ENCODE measurements at places on chromosomes 16 and 17.

DNA sequence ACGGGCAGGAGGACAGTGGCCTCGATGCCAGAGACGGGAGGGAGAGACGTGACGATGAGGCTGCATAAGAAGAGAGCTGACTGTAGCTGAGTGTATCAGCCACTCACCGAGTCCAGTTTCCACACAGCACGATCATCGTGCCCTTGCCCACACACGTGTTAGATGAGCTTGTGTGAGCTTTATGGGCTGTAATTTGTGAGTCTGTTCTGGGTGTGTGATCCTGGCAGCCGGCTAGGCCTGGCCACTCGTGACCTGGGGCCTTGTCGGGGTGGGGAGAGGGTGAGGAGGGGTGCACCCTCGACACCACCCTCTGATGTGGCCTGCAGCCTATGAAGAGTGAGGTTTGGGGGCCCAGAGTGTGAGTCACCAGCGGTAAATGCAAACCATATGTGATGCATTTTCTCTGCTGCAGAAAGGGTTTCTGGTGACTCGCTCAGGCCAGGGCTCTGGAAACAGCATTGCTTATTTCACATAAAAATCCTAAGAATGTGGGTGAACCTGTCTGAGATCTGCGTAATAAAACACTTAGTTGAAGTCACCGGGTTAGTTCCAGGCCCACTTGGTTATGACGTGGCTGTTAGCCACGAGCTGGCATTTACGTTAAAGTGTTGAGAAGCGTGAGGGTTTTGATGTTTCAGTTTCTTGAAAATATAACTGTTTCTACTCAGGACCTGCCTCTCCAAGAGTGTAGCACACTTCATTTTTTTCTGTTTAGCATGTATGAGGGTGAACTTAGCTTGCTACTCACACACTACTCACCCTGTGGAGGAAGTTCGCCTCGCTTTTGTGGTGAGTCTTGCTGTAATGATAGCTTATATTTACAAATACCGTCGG is 4.2 kb downstream of the METRNL start:
- no peak overlapping the region for H3K4me3 ChIP-seq
- peaks cover 37% of the 10 kb centered on the region for H3K4me1 ChIP-seq
- peaks cover 57% of the 10 kb centered on the region for H3K36me3 ChIP-seq
- peak overlapping the region; percentile 62 for H3K27ac ChIP-seq

DNA sequence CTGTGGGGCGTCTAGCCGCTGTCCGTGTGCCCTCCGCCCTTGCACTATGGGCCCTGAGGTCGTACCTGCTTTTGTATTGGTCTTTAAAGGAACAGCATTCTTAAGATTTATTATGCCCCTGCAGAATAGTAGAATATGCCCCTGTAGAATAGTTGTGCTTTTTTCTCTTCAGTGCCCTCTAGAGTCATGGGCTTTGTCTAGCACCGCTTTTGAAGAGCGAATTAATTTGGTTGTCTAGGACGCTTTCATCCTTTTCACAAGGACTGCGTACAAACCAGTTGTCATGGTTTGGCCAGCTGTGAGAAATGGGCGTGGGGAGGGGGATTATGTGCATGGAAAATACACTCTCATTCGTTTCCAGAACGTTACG is 621 bp downstream of the CEP95 start:
- H3K4me3 ChIP-seq = peak overlapping the region; percentile 98
- peaks cover 6% of the 10 kb centered on the region for H3K4me1 ChIP-seq
- H3K27ac ChIP-seq = peak overlapping the region; percentile 100
- peak; percentile 51 for DNase-seq
- H3K36me3 ChIP-seq = peaks cover 28% of the 10 kb centered on the region

DNA sequence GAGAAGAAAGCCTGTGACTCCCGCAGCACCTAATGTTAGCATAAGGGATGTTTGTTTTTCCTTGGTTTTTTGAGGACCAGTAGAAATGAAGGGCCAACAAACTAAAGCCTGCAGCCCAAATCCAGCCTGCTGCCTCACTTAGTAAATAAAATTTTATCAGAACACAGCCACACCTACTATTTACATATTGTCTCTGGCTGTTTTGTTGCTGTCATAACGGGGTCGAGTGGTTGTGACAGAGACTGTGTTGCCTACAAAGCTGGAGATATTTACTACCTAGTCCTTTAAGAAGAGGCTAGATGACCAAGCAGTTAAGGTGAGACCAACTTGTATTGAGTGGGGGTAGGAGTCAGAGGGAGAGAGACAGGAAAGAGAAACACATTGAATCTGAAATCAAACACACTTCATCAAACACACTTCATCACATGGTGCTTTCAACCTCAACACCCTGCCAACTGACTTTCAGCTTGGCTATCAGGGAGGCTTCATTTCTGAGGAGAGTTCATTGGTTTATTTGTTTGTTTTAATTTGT is 546.3 kb upstream of the CDH11 start:
- no peaks in the 10 kb centered on the region for H3K27me3 ChIP-seq
- H3K4me3 ChIP-seq = no peak overlapping the region
- H3K27ac ChIP-seq = no peak overlapping the region
- H3K36me3 ChIP-seq = no peaks in the 10 kb centered on the region
- H3K4me1 ChIP-seq = peaks cover 8% of the 10 kb centered on the region
- DNase-seq = no peak

DNA sequence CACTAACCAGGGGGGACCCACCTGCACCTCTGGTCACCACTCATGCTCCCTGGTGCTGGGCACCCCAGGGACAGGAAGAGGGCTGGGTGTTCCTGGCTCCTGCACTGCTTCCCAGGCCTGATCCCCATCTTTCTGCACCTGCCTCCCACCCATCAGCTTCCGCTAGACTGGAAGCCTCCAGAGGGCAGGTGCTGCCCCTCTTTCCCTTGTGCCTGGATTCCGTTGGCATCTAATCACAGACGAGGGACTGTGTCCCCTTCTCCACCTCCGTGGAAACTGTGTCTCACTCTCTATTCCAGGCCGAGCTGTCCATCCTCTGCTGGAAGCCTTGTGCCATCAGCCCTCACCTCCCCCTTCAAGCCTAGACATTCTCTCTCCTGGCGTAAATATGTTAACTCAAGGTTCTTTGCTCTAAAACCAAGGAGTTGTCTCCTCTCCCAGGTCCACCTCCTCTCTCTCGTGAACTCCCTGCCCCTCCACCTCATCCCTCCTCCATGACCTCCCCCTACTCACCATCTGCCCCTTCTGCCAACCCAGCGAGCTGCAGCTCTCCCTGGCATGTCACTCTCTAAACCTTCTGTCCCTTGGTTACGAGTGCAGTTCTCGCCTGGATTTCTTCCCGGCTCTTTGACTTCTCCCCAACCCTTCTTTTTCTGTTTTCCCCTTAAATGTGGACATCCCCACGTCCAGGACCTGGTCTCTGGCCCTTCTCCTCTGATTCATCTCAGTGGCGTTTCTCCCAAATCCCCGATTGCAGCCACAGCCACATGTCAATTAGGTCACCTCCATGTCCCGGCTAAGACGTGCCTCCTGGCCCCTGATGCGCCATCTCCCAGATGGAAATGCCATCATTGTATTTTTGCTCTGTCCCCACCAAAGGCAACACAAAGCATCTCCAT is 107.7 kb downstream of the SEC14L1 start:
- peaks cover 14% of the 10 kb centered on the region for H3K4me1 ChIP-seq
- H3K36me3 ChIP-seq = no peaks in the 10 kb centered on the region
- no peak overlapping the region for H3K4me3 ChIP-seq
- no peaks in the 10 kb centered on the region for H3K27me3 ChIP-seq
- DNase-seq = no peak

- H3K27ac ChIP-seq = no peak overlapping the region
- no peaks in the 10 kb centered on the region for H3K36me3 ChIP-seq
- H3K27me3 ChIP-seq = no peaks in the 10 kb centered on the region
These were observed 69.2 kb downstream of the C16orf78 start for GRCh38 chr16:49442805-49443204.

DNA sequence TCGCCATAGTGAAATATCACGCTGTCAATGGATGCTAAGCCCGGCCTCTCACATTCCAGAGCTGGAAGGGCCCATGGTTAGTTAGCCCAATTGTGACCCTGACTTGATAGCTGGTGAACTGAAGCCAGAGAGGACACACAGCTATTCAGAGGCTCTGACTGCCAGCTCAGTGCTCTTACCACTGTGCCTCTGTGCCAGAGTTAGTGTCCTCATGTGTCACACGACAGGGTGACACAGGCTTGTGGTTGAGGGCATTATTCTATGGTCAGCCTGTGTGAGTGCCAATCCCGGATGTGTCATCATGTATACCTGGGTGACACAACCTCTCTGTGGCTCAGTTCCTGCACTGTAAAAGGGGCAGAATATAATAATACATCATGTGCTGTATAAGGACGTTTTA is 2.5 kb upstream of the MT1X start:
- H3K27ac ChIP-seq = no peak overlapping the region
- peaks cover 40% of the 10 kb centered on the region for H3K4me1 ChIP-seq
- H3K27me3 ChIP-seq = peaks cover 26% of the 10 kb centered on the region
- no peak overlapping the region for H3K4me3 ChIP-seq
- no peaks in the 10 kb centered on the region for H3K36me3 ChIP-seq
- no peak for DNase-seq

DNA sequence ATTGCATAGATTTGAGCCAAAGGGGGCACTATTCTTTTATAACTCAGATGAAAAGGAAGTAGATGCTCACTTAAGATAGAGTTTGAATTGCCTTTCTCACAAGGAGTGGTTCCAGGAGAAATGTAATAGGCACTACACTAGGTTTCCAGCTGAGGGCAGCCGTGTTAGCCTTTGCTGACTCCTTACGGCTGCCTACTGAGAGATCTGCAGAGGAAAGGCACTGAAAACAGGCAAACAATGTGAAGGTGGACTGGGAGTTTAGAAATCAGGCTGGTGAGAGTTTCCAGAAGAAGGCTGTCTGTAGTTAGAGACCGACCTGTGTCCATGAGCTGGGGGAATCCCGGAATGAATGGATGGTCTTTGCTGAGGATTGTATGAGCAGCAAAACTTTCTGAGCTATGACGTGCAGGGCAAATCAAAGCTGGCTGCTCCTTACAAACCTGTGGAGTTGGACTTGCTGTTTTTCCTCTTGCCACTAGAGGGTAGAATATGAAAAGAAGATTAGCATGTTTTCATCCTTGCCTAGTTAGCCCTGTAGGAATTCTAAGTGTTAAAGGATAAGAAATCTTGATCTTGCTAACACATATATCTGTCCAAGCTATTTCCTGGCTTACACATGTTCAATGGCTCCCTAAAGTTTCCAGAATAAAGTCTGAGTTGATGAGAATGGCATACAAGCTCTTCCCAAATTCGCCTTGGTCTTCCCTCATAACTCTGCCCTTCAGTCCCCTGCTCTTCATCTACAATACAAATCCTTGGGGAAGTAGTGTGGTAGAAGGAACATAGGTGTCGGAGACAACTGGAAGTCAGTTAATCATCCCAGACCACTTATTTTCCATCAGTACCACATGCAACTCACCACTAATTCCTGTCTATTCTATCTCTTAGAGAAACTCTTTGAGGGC is 20.1 kb upstream of the TAOK1 start:
- H3K27me3 ChIP-seq = no peaks in the 10 kb centered on the region
- peak; percentile 93 for DNase-seq

- H3K27ac ChIP-seq = no peak overlapping the region
- H3K27me3 ChIP-seq = peaks cover 35% of the 10 kb centered on the region
- H3K36me3 ChIP-seq = no peaks in the 10 kb centered on the region
- no peak overlapping the region for H3K4me3 ChIP-seq
- no peak for DNase-seq
These were observed 3.2 kb downstream of the ZSCAN10 start for GRCh38 chr16:3095869-3096268.

- no peaks in the 10 kb centered on the region for H3K27me3 ChIP-seq
- H3K4me1 ChIP-seq = no peaks in the 10 kb centered on the region
- no peak for DNase-seq
These were observed 214.3 kb upstream of the CDH11 start for GRCh38 chr16:65336160-65336559.

DNA sequence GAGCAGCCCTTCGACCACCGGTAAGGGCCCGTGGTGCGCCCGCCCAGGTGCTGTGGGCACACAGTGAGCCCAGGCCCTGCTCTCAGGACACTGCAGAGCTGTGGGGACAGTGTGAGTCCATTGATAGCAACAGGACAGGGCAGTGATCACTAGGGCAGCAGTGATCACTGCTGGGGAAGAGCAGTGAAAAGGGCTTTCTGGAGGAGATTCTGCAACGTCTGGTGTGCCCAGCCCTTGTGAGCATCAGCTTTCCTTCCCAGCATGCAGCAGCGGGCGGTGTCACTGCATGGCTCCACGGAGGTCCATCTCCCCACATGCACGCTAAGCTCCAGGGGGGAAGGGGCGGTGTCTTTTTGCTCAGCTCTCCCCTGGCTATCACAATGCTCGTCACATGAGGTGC is 32.1 kb downstream of the MAP1LC3B start:
- no peak for DNase-seq
- H3K4me3 ChIP-seq = no peak overlapping the region
- H3K27ac ChIP-seq = no peak overlapping the region
- peaks cover 6% of the 10 kb centered on the region for H3K4me1 ChIP-seq
- H3K27me3 ChIP-seq = no peaks in the 10 kb centered on the region
- peaks cover 67% of the 10 kb centered on the region for H3K36me3 ChIP-seq

DNA sequence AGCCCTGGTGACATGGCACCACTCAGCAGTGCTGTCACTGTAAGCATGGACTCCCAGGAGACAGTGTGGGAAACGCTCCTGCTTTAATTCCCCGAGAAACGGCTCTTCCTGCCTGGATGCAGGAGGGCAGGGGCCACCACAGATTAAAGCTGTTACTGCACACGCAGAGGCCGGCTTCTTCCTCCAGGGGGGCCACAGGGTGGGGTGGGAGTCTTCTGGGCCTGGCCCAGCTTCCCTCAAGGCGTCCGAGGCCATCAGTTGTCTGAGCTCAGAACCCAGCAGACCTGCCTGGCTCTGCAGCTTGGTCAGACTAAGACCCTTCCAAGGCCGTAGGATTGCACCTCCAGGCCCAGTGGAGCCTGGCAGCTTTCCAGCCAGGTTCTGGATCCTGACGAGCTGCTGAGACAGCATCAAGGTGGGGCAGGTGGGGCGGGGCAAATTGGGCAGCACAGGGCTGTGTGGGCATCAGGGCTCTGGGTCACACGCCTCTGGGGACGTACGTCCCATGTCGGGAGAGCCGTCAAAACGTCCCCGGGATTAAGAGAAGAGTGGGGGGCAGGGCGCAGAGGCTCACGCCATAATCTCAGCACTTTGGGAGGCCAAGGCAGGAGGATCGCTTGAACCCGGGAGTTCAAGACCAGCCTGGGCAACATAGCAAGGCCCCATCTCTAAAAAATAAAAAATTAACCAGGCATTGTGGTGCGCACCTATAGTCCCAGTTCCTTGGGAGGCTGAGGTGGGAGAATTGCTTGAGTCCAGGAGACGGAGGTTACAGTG is 5.0 kb upstream of the CAPN15 start:
- H3K4me1 ChIP-seq = peaks cover 35% of the 10 kb centered on the region
- H3K27ac ChIP-seq = no peak overlapping the region
- H3K4me3 ChIP-seq = no peak overlapping the region

GRCh38 chr17:47704116-47704515 is 10.2 kb downstream of the TBKBP1 start:
- H3K4me1 ChIP-seq = peaks cover 58% of the 10 kb centered on the region
- H3K27ac ChIP-seq = no peak overlapping the region
- no peak overlapping the region for H3K4me3 ChIP-seq
- peaks cover 68% of the 10 kb centered on the region for H3K36me3 ChIP-seq
- DNase-seq = no peak
- no peaks in the 10 kb centered on the region for H3K27me3 ChIP-seq

- no peaks in the 10 kb centered on the region for H3K36me3 ChIP-seq
- DNase-seq = no peak
These were observed 32.9 kb downstream of the COPRS start for GRCh38 chr17:31825961-31826691.

- H3K4me1 ChIP-seq = no peaks in the 10 kb centered on the region
- DNase-seq = no peak
- no peak overlapping the region for H3K4me3 ChIP-seq
- no peaks in the 10 kb centered on the region for H3K27me3 ChIP-seq
These were observed 33.3 kb downstream of the MYH3 start for GRCh38 chr17:10623737-10624338.
